ENCODE measurements at places on chromosomes 7 and 10.

- DNase-seq = no peak
These were observed 12.1 kb downstream of the ASB13 start for GRCh38 chr10:5654218-5654755.

GRCh38 chr7:37714606-37715005 lies 31.0 kb downstream of the GPR141 start:
- DNase-seq = no peak

DNA sequence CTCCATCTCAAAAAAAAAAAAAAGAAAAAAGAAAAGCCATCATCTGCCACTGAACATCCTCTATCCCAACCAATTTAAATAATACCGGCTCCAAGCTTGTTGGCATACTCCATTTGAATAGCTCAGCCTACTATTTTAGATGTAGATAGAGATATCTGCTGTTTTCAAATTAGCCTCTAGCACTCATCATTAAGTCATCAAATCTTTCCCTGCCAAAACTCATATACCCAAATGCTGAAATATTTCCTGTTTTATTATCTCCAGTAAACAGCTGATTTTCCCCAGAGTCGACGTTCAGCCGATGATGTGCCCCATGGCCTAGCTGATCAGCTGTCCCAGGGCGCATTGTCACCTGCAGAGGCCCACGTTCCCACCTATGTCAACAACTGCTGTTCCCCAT lies 34.5 kb upstream of the FRMD4A start:
- no peak for DNase-seq

- peak; percentile 41 for DNase-seq
These were observed 759 bp downstream of the NUDT1 start for GRCh38 chr7:2242541-2243429.

GRCh38 chr7:7553386-7553785 lies 13.3 kb upstream of the MIOS start:
- no peak for DNase-seq

- DNase-seq = no peak
These were observed 62.0 kb downstream of the VSTM4 start for GRCh38 chr10:49053053-49053997.

DNA sequence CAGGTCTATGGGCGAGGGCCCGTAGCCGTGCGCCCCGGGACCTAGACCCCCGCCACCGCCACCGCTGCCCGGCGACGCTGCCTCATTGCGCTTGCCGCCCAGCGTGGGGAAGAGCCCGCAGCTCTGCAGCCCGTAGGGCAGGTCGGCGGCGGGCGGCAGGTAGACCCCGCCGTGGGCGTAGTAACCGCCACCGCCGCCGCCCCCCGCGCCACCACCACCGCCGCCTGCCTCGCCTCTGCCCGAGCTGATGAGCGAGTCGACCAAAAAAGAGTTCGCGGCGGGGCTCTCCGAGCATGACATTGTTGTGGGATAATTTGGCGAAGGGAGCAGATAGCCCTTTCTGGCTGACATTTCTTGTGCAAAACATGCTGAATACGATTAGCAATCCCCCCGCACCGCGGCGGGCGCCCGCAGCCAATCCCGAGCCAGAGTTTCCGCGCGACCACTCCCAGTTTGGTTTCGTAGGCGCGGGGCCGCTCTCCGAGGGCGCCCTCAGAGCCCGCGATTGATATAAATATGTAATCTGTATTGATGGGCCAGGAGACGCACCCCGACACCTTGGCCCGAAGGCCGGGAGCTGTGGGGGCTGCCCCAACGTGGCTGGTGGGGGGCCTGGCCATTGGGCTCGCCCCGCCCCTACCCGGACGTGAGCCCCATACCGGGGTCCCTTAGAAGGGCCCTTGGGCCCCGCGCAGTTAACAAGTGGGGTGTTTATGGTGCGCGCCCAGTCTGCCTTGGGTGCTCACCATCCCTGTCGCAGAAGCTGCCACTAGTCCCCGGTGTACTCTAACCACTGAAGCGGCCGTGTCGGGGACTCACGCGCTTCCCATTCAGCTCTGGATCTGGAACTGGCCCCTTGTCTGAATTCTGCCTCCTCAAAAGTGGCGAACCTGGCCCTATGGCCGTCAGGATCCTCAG lies at the start of gene HOXA10:
Gene HOXA10 (minus strand): TSS at position 365 of the 918 bp plus-strand sequence. CDS start 14 bp downstream, at position 351.
- no peak for DNase-seq

DNA sequence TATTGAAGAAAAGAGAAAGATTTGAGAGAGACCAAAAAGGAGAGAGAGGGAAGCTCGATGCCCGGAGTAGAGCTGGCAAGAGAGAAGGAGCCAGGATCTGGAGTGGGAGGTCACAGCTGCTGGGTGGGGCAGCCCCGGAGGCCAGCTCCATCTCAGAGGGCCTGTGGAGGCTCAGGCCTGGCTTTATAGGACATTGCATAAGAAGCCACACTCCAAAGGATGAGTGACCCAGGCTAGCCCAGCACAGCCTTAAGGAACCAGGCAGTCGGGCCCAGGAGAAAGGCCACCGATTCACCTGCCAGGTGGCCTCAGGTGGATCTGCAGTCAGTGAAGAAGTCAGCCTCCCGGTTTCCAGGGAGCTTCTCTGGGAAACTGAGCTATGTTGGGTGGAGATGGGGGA lies 676 bp downstream of the PLAC9 start:
- no peak for DNase-seq

DNA sequence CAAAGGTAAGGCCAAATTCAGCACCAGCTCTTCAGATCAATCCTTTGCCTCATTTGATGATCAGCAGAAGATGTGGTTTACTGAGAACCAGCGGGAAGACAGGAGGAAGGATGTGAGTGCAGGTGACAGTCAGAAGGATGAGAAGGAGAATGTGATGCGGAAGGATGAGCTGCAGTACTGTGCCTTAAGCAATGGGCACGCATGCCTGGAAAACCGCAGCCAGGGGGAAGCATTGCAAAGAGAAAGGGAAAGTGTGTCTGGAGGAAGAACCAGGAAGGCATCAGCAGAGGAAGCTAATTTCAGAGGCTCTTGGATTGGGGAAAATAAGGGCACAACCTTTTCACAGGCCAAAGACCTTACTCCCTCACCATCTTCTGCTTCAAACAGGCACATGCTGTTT lies 25.7 kb downstream of the C10orf71 start:
- no peak for DNase-seq

DNA sequence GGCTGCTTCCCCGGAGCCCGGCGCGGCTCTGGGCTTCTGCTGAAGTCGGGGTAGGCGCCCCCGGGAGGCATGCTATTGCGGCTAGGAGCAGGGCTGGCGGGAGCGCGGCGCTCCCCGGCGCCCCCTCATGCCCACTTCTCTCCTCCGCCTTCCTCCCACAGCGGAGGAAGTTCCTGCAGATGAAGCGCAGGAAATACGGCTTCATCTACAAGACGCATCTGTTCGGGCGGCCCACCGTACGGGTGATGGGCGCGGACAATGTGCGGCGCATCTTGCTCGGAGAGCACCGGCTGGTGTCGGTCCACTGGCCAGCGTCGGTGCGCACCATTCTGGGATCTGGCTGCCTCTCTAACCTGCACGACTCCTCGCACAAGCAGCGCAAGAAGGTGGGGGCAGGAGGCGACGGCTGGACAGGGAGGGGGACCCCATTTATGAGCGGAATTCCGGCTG lies 479 bp downstream of the CYP26A1 start:
- DNase-seq = no peak

DNA sequence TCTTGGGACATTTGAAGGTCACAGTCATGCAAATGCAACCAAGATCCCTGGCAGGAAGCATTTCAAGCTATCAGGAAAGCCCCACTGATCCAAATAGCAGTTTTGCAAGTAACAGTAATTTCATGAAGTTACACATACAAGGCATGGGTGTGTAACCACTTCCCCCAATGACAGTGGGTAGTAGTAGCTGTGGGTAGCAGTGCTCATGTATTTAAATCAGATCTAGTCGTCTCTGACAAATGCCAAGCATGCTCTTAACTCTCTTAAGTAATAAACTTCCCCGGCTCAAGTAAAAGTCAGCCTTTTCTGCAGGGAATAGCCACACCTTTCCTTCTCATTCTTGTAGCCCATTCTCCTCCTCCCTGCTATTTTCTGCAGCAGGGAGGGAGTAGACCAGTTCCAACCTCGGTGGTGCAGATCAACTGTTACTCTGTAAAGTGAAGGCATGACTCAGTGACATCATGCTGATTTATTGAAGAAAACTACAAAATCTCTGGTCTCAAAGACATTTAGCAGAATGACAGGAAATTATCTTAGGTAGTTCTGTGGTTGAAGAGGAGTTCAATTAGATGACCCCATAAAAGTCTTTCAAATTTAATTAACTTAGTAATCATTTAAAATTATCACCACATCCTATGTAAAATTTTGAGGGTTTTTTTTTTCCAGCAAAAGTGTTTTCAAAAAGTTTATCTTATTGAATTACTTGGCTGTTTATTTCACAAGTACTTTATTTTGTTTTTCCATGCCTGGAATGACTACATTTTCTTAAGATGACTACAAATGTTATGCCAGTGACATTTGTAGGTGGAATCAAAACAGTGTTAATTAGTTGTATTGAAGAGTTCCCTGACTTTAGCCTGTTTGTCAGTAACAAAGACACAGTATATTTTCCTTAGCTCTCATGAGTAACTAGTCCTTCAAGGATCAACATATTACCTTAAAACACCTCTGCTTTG lies 568.3 kb downstream of the INHBA start:
- DNase-seq = peak; percentile 24

- no peak for DNase-seq
These were observed 74.8 kb upstream of the GPR37 start for GRCh38 chr7:124840435-124840834.

GRCh38 chr10:88791924-88792323 lies 10.6 kb upstream of the LIPM start:
- peak; percentile 25 for DNase-seq

Measured in iris pigment epithelial cell (primary cell).